ENCODE measurements at places on chromosomes 1 and 21. TPM values are rescaled to one million over a fixed set of nuclear protein-coding genes. Genes with fewer than 3 reads are reported as not detected.

DNA sequence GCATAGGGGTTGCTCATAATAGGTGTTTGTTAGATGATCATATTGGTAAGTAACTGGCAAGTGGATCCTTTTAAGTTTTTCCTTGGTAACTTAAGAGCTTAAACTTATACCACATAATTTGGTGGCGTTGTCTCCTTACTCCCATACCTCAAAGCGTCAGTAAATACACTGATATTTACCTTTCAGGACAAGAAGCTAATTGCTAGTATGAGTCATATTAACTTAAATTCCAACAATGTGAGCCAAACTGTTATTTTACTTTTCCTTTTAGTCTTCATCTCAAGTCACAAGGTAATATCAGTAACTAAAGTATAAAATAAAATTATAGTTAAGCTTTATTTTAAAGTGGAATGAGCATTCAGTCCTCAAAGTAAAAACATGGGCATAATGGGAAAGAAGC lies 9.0 kb upstream of the SH3GLB1 start:
- no peaks in the 10 kb centered on the region for H3K4me1 ChIP-seq
- no peaks in the 10 kb centered on the region for H3K27me3 ChIP-seq
- H3K4me3 ChIP-seq: no peak overlapping the region
- DNase-seq: no peak

GRCh38 chr1:9500756-9501754 lies 38.2 kb upstream of the SLC25A33 start:
- peaks cover 9% of the 10 kb centered on the region for H3K4me1 ChIP-seq
- H3K27me3 ChIP-seq: peaks cover 5% of the 10 kb centered on the region
- H3K36me3 ChIP-seq: no peaks in the 10 kb centered on the region
- no peak for DNase-seq
- peak overlapping the region; percentile 12 for H3K4me3 ChIP-seq
- no peak overlapping the region for H3K27ac ChIP-seq

DNA sequence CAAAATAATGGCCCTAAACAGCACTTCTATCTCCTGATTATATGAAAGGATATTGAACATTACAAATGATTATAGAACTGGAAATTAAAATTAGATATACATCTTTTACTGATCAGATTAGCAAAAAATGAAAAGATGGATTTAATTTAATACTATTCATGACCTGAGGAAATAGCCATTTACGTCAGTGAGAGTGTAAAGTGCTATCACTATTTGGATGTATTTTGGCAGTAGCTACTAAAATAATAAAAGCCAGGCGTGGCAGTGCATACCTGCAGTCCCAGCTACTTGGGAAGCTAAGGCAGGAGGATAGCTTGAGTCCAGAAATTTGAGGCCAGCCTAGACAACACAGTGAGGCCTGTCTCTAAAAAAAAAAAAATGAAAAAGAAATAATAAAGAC lies 5.3 kb downstream of the C4BPB start:
- no peak overlapping the region for H3K4me3 ChIP-seq
- no peak overlapping the region for H3K27ac ChIP-seq
- no peak for DNase-seq
- peaks cover 8% of the 10 kb centered on the region for H3K4me1 ChIP-seq
- peaks cover 2% of the 10 kb centered on the region for H3K27me3 ChIP-seq

- no peak for DNase-seq
- H3K36me3 ChIP-seq: no peaks in the 10 kb centered on the region
- no peak overlapping the region for H3K27ac ChIP-seq
- peaks cover 5% of the 10 kb centered on the region for H3K27me3 ChIP-seq
- no peak overlapping the region for H3K4me3 ChIP-seq
These were observed 34.9 kb upstream of the SPATA6 start for GRCh38 chr1:48506870-48507269.

GRCh38 chr21:33541756-33542639 lies at the start of gene GART:
GART (minus strand) TSS chr21:33542117; CDS start chr21:33539315, 2,802 bp downstream.
- H3K27ac ChIP-seq: peak within 1 kb of the TSS; percentile 100
- H3K4me3 ChIP-seq: peak within 1 kb of the TSS; percentile 98
- peak; percentile 78 for DNase-seq
- H3K4me1 ChIP-seq: peaks cover 48% of the 10 kb centered on the region
- H3K27me3 ChIP-seq: peaks cover 17% of the 10 kb centered on the region

GBP6 gene
- 0.17 TPM for polyA plus RNA-seq

PLA2G4A gene
- not detected for polyA plus RNA-seq

NCMAP gene
- polyA plus RNA-seq: not detected

- peaks cover 1% of the 10 kb centered on the region for H3K27me3 ChIP-seq
- no peak overlapping the region for H3K27ac ChIP-seq
- DNase-seq: peak; percentile 2
- H3K36me3 ChIP-seq: no peaks in the 10 kb centered on the region
These were observed 26.1 kb downstream of the CACNA1S start for GRCh38 chr1:201085902-201086735.

- no peaks in the 10 kb centered on the region for H3K4me1 ChIP-seq
- H3K27me3 ChIP-seq: peaks cover 17% of the 10 kb centered on the region
- H3K27ac ChIP-seq: no peak overlapping the region
- no peak overlapping the region for H3K4me3 ChIP-seq
These were observed 29.9 kb upstream of the POU3F1 start for GRCh38 chr1:38076455-38076854.

- no peak overlapping the region for H3K27ac ChIP-seq
- H3K36me3 ChIP-seq: no peaks in the 10 kb centered on the region
- H3K4me3 ChIP-seq: no peak overlapping the region
- H3K4me1 ChIP-seq: no peaks in the 10 kb centered on the region
These were observed 10.4 kb upstream of the SGIP1 start for GRCh38 chr1:66523562-66523961.

- DNase-seq: no peak
- H3K36me3 ChIP-seq: no peaks in the 10 kb centered on the region
- H3K27ac ChIP-seq: no peak overlapping the region
- no peak overlapping the region for H3K4me3 ChIP-seq
- H3K4me1 ChIP-seq: no peaks in the 10 kb centered on the region
These were observed 59.3 kb downstream of the FH start for GRCh38 chr1:241460098-241460873.

DNA sequence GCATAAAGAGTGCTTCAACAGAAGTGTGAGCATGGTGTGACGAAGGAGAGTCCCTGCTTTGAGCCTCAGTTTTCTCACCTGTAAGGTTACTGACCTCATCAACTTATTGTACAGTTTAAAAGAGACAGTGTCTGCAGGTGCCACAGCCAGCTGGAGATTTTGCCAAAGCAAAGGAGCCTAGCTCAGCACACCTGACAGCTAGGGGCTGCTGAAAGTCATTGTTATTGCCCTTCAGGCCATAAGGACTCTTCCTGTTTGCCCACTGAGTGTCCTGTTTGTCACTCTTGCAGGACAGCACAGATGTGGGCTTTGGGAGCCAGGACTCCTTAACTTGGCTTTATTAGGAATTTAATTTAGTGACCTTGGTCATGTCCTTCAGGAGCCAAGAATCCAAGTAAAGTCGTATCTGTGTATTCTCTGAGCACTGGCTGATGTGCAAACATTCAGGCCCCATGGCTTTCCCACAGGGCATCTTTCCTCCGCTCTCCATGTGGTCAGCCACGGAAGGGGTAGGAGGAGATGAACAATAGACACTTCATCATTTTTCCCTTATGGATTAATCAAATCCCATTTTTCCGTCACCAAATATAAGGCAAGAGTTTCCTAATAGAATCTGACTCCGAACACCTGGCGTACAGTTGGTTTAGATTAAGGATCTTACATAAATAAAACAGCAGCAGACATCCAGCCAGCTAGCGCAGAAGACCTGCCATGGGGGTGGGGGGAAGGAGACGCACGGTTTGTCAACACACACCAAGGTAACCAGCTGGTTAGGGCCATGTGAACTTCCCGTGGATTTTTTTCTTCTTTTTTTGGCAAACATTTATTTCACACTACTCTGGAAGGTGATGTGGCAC lies 43.1 kb upstream of the KANK4 start:
- no peak overlapping the region for H3K4me3 ChIP-seq
- no peaks in the 10 kb centered on the region for H3K27me3 ChIP-seq
- no peak for DNase-seq
- H3K36me3 ChIP-seq: no peaks in the 10 kb centered on the region

DNA sequence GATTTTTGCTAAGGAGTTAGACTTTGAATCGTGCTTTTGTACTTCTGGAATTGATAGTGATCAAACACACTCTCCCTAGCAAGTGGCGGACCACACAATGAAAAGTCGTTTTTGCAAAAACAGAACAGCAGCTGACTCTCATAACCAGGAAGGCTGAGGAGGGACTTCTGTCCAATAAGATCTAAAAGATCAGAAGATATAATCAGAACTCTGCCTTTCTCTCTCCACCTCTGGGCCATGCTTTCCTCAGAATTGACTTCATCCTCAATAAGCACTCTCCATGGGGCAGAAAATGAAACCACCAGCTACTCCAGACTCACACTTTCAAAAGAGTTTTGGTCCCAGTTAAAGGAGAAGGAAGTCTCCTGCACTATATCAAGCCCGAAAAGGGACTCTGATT lies 55.3 kb upstream of the SAMD13 start:
- H3K36me3 ChIP-seq: peaks cover 13% of the 10 kb centered on the region
- H3K4me1 ChIP-seq: peaks cover 16% of the 10 kb centered on the region
- H3K27me3 ChIP-seq: no peaks in the 10 kb centered on the region

DNA sequence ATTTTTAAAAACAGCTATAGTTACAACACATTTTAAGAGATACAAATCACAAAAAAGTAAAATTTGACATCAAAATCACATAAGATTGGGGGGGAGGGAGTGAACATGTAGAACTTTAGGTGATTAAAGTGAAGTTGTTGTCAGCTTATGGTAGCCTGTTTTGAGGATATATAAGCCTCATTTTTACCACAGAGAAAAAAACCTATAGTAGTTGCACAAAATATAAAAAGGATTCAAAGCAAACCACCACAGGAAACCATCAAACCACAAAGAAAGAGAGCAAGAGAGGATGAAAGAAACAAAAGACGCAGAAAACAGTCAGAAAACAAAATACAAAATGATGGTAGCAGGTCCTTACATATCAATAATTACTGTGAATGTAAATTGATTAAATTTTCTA lies 291.9 kb upstream of the DEPDC1 start:
- no peaks in the 10 kb centered on the region for H3K4me1 ChIP-seq
- H3K27ac ChIP-seq: no peak overlapping the region
- DNase-seq: no peak

LRRC53 gene
- not detected for polyA plus RNA-seq

- H3K27ac ChIP-seq: no peak overlapping the region
- H3K27me3 ChIP-seq: peaks cover 6% of the 10 kb centered on the region
- H3K4me1 ChIP-seq: no peaks in the 10 kb centered on the region
These were observed 31.5 kb downstream of the LDLRAD1 start for GRCh38 chr1:53986458-53986857.

SLC25A34 gene
- polyA plus RNA-seq: not detected

GRCh38 chr1:168455764-168456163 lies 88.0 kb downstream of the XCL2 start:
- no peak for DNase-seq

C1orf94 gene
- polyA plus RNA-seq: not detected

CHIT1 gene
- not detected for polyA plus RNA-seq

- DNase-seq: no peak
- H3K4me1 ChIP-seq: peaks cover 20% of the 10 kb centered on the region
- H3K36me3 ChIP-seq: no peaks in the 10 kb centered on the region
- H3K27me3 ChIP-seq: peaks cover 4% of the 10 kb centered on the region
- no peak overlapping the region for H3K27ac ChIP-seq
- no peak overlapping the region for H3K4me3 ChIP-seq
These were observed 361.5 kb downstream of the HHAT start for GRCh38 chr1:210690236-210690635.

DNA sequence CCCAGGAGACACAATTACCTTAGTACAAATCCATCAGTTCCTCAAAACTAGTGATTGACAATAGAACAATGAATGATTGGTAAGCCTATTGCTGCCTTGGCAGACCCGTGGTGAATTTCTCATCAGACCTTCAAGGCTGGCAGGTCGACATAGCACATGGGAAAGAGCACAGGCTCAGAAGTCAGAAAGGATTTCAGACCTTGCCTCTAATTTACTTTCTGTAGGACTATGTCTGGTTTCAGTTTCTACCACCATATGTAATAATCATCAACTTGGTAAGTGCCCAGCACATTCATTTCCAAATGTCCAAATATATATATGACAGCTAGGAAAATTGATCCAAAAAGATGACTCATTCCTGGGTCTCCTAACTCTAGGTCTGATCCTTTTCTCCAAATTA lies 62.5 kb upstream of the GRHL3 start:
- peaks cover 16% of the 10 kb centered on the region for H3K27me3 ChIP-seq
- no peaks in the 10 kb centered on the region for H3K36me3 ChIP-seq
- no peak overlapping the region for H3K27ac ChIP-seq
- no peaks in the 10 kb centered on the region for H3K4me1 ChIP-seq
- H3K4me3 ChIP-seq: no peak overlapping the region

HSD11B1 gene
- not detected for polyA plus RNA-seq

DNA sequence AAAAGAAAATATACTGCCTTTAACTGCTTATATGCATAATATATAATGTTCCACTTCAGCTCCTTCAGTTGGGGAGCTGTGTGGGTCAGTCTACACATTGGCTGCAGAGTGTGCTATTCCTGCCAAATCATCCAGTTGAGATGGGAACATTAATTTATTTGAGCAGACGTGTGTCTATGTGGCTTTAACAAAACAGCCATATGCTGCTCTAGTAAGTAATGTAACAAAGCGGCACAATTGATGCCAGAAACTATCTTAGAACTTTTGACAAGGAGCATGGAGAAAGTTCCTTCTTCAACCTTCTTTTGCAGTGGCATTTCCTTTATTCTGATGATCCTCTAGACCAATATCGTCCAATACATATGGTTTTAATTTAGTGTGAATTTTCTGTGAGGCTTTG lies 285.9 kb upstream of the C1orf87 start:
- H3K4me3 ChIP-seq: no peak overlapping the region
- DNase-seq: no peak
- no peaks in the 10 kb centered on the region for H3K4me1 ChIP-seq
- no peaks in the 10 kb centered on the region for H3K36me3 ChIP-seq

DNA sequence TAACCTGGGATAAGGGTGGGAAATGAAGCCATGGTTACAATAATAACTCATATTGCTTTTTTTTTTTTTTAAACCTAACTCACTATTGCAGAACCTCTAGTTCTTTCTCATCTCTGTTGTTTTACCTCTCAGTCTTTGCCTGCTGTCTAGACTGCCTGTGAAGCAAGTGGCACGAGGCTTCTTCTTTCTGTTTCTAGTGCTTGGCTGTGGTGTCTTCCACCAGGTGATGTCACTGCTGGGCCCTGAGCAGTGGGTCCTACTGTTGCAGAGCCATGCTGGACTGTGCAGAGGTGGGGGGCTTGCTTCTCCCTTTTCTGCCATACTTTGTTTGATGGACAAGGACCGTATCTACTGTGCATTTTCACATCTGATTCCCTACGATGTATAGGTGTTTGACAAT lies 51.7 kb downstream of the ZNF326 start:
- H3K4me1 ChIP-seq: no peaks in the 10 kb centered on the region
- H3K27me3 ChIP-seq: peaks cover 2% of the 10 kb centered on the region
- H3K4me3 ChIP-seq: no peak overlapping the region
- H3K36me3 ChIP-seq: no peaks in the 10 kb centered on the region
- H3K27ac ChIP-seq: no peak overlapping the region

TP73 gene
- not detected for polyA plus RNA-seq

HFM1 gene
- not detected for polyA plus RNA-seq

GRCh38 chr1:24732186-24732885 lies 12.9 kb upstream of the CLIC4 start:
- H3K4me1 ChIP-seq: no peaks in the 10 kb centered on the region
- DNase-seq: no peak
- no peaks in the 10 kb centered on the region for H3K27me3 ChIP-seq

GRCh38 chr1:168370586-168370985 lies 89.9 kb downstream of the TBX19 start:
- DNase-seq: no peak
- H3K36me3 ChIP-seq: peaks cover 4% of the 10 kb centered on the region
- H3K27me3 ChIP-seq: no peaks in the 10 kb centered on the region

Data from immature natural killer cell (primary cell).